Nephron progenitor cell (in vitro differentiated cells): ENCODE measurements at places on chromosomes 5 and 9.
A peak's percentile ranks its signal among the peaks of the same experiment; 100 is the strongest.

DNA sequence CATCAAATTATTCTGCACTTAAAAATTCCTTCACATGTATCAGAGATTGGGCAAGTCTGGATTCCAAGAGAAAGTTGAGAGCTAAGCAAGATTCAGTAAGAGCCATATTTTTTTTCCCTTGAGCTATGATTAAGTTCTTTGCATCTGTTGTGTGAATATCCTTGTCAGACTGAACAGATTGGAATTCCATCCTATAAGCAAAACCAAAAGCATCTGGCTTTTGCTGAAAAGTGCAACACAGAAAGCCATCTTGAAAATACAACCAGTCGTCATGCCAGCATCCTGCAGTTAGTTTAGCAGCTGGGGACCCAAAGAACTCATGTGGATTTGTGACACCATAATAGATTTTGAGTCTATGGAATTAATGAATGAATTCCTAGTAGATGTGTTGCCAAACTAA lies 316.9 kb downstream of the MTRR start:
- no peak for DNase-seq
- no peak overlapping the region for H3K4me3 ChIP-seq

- H3K4me3 ChIP-seq, result no peak overlapping the region
- DNase-seq, result no peak
- no peak overlapping the region for H3K27ac ChIP-seq
- H3K36me3 ChIP-seq, result no peaks in the 10 kb centered on the region
These were observed 11.7 kb upstream of the RPS14 start for GRCh38 chr5:150461231-150461630.

- H3K4me3 ChIP-seq, result no peak overlapping the region
- H3K4me1 ChIP-seq, result peaks cover 26% of the 10 kb centered on the region
- no peaks in the 10 kb centered on the region for H3K36me3 ChIP-seq
- peak overlapping the region; percentile 42 for H3K27ac ChIP-seq
- no peak for DNase-seq
- H3K27me3 ChIP-seq, result peaks cover 2% of the 10 kb centered on the region
These were observed 44.8 kb upstream of the RNF130 start for GRCh38 chr5:180116077-180116999.

- no peak overlapping the region for H3K27ac ChIP-seq
- peaks cover 37% of the 10 kb centered on the region for H3K4me1 ChIP-seq
- H3K36me3 ChIP-seq, result peaks cover 25% of the 10 kb centered on the region
- DNase-seq, result no peak
These were observed 30.9 kb downstream of the GRAMD2B start for GRCh38 chr5:126454081-126454480.

DNA sequence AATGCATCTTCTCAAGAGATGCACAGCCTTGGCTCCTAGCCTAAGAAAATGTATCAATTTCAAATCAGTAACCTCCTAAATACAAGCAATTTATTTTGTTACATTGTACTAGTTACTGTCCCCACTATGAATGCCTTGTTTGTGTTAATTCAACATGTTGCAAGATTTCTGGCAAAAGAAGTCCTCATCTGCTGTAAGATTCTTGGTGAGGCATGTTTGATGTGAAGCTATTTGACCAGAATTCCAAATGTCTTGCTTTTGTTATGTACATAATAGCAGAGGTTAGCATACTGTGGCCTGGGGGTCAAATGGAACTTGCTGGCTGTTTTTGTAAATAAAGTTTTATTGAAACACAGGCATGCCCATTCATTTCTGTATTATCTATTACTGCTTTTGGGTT lies 1023.1 kb upstream of the WWC1 start:
- DNase-seq, result no peak
- H3K27ac ChIP-seq, result no peak overlapping the region
- no peaks in the 10 kb centered on the region for H3K4me1 ChIP-seq

GRCh38 chr9:134863941-134864820 lies 16.4 kb upstream of the FCN2 start:
- no peak overlapping the region for H3K4me3 ChIP-seq
- DNase-seq, result no peak
- peaks cover under 1% of the 10 kb centered on the region for H3K4me1 ChIP-seq
- no peaks in the 10 kb centered on the region for H3K36me3 ChIP-seq
- H3K27me3 ChIP-seq, result peaks cover 9% of the 10 kb centered on the region
